ENCODE measurements at places on chromosomes 3 and 15.

- DNase-seq, result no peak
Observed at GRCh38 chr15:80247320-80247719, 4.7 kb downstream of the CTXND1 start.

DNA sequence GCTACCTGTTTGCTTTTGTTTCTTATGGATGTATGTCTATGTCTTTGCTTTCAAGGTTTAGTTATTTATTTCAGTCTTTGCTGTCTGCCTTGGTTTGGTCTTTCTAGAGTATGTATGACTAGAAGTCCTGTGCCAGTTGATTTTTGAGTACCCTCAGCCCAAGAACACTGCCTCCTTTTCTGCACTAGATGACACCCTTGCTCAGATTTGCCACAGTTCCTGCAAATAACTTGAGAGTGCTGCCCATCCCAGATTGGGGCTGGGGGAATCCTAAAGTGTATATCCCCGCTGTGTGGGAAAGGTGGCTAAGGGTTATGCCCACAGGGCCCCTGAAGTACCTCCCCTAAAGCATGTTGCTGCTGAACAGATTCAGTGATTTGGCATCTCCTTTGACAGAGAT lies 32.0 kb downstream of the NLGN1 start:
- DNase-seq, result no peak

DNA sequence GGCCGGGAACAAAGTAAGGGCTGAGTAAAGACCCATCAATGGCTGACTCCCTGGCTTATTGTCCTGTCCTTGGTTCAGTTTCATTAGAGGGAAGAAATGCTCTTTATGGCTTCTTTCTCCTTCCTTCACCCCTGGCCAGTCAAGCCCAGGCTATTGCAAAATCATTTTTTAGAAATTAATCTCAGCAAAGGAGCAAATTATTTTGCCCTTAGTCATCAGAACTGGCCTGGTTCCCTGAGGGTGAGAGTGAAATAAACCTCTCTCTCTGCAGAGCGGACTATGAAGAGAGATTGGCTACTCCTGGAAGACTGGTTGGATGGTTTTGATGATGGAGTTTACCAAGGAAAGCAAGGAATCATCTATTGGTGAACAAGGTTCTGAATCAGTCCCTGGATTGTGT lies 52.7 kb upstream of the OXTR start:
- DNase-seq, result no peak

DNA sequence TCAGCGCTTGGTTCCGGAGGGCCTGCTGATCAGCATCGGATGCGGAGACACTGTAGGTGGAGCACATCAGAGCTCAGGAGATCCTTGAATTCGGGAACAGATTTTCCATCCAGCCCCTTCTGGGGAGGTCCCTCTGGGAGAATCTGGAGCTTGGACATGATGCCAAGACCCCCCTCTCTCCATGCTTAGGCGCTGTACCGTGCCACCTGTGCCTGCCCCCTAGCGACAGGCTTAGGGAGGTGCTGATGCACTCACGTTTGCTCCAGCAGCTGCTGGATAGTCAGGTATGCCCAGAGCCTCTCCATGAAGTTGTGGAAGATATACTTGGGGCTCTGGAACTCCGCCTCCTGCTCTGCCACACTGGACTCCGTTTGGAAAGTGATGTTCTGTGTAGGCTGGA lies 9.7 kb downstream of the ITIH4 start:
- no peak for DNase-seq

- no peak for DNase-seq
Observed at GRCh38 chr3:140467796-140468315, 210.0 kb upstream of the TRIM42 start.

DNA sequence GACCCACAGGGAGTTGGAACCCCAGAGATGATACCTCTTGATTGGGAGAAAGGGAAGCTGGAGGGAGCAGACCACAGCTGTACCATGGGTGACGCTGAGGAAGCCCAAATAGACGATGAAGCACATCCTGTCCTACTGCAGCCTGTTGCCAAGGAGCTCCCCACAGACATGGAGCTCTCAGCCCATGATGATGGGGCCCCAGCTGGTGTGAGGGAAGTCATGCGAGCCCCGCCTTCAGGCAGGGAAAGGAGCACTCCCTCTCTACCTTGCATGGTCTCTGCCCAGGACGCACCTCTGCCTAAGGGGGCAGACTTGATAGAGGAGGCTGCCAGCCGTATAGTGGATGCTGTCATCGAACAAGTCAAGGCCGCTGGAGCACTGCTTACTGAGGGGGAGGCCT lies 201.1 kb downstream of the AKAP13 start:
- DNase-seq, result no peak

GRCh38 chr15:88830016-88830415 lies 26.8 kb downstream of the ACAN start:
- no peak for DNase-seq

GRCh38 chr15:76973906-76974305 lies 21.0 kb upstream of the PSTPIP1 start:
- DNase-seq, result no peak

DNA sequence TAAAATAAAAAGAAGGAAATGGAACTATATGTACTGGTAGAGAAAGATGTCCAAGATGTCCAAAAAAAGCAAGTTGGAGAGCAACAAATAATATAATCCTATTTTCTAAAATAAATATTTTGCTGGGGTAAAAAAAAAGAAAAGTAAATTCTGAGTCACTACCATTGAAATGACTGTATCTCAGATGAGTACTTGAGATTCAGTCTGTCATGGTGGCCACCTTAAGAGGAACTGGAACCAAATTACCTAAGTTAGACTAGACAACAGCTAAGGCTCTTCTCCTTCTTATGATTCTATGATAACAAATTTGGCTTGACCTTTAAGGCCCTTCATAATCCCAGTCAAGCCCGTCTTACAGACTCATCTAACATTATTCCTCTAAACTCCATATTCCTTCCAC lies 270.6 kb upstream of the HES1 start:
- no peak for DNase-seq

DNA sequence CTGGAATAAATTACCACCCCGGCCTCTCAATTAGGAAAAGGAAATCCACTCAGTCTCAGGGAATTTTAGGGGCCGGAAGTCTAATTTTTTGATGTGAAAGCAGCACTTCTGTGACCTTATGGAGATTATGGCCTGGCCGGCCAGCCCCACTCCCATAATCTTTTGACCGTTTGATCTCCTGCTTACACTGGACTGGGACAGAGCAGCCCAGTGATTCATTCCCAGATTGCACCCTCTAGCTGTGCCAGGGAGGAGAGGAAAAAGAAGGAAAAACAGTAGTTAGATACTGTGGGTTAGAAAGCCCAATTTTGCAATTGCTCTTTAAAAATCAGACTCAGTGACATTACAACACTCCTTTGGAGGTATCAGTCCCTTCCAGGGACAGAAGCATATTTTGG lies 32.4 kb downstream of the GJD2 start:
- DNase-seq, result no peak

GRCh38 chr3:185959609-185960521 lies 22.1 kb upstream of the TRA2B start:
- no peak for DNase-seq

DNA sequence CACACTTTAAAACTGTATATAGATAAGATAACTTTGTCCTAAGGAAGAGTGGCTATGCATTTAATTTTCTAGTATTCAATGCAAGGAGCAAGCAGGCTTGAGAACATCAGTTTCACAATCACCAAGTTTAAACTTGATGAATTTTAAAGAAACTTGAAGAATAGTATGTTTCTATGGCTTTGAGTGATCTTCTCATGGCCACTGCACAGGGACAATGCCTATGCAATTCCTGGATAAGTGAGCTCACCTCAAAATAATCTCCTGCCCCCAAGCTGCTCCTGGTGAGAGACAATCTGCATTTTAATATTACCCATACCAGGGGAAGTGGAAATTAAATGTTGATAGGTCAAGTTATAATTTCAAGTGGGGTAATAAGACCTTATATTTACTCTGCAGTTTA lies 376.6 kb upstream of the CBLB start:
- DNase-seq, result no peak

DNA sequence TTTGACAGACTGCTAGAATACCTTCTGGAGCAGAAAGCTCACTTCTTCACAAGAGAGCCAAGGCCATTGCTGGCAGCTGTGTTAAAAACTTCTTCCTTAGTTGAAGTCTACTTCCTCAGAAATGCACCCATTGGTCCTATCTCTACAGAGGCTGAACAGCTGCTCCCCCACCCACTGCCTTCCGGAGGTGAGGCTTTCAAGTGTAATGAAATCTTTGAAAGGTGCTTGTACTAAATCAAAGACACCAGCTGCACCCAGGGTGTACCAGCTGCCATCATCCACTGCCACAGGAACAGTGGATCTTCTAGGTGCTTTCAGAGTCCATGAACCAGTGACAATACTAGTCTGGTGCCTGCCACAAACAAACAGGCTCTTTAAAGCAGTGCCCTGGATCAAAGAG lies 26.4 kb upstream of the HERC1 start:
- peak; percentile 27 for DNase-seq

GRCh38 chr3:8518138-8518537 lies 16.5 kb downstream of the LMCD1 start:
- no peak for DNase-seq

DNA sequence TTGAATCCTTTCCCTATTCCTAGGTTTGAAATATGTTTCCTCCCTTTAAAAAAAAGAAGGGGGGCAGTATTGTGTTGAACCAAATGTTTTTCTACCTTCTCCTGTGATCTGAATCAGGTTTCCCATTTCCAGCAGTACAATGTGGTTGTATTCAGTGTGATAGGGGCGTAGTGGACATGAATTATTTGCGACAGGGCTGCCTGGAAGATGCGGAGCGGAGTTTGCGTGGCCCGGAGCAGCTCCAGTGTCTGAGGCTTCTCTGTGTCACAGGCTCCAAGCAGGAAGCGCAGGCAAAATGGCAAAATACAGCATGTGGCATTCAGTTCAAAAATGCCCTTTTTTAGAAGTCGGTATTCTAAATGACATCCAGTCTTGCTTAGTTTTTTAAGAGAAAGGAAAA lies 154.4 kb downstream of the PGPEP1L start:
- peak; percentile 88 for DNase-seq

DNA sequence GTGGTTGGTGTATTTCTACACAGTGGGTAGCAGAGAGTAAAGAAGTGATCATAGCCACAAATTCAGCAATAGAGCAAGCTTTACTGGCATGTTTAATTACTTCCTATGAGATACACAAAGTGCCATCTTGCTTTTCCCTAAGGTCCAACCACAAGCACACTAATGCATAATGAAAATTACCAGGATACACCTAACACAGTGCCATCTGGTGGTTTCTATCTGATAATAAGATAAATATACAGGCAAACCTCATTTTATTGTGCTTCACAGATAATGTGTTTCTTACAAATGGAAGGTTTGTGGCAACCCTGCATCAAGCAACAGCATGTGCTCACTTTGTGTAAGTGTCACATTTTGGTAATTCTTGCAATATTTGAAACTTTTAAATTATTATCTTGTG lies 223.0 kb downstream of the NSUN3 start:
- no peak for DNase-seq

DNA sequence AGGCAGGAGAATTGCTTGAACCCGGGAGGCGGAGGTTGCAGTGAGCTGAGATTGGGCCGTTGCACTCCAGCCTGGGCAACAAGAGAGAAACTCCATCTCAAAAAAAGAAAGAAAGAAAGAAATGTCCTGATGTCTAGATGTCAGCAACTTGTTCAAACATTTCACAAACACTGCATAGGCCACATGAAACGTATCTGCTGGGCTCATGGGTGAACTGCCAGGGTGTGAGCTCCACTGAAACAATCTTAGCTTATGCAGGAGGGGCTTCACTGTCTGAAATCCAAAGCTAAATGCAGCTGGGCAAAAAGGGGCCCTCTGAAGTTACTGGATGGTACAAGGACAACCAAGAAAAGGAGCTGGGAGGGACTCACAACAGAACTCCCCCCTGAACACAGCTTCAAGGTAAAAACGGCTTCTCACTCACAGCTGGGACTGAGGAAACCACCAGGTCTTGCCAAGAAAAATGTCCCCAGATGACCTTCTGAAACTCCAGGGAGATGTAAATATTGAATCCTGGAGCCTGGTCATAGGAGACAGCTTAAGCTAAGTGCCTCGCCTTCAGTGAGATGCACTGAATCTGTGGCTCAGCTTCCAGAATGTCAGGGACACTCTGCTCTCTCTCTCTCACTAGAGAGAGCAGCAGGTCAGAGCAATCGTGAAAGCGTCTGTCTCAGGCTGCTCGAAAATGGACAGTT lies 31.9 kb downstream of the SEC61A1 start:
- DNase-seq, result no peak

GRCh38 chr15:25903024-25903581 lies 40.0 kb upstream of the ATP10A start:
- no peak for DNase-seq

DNA sequence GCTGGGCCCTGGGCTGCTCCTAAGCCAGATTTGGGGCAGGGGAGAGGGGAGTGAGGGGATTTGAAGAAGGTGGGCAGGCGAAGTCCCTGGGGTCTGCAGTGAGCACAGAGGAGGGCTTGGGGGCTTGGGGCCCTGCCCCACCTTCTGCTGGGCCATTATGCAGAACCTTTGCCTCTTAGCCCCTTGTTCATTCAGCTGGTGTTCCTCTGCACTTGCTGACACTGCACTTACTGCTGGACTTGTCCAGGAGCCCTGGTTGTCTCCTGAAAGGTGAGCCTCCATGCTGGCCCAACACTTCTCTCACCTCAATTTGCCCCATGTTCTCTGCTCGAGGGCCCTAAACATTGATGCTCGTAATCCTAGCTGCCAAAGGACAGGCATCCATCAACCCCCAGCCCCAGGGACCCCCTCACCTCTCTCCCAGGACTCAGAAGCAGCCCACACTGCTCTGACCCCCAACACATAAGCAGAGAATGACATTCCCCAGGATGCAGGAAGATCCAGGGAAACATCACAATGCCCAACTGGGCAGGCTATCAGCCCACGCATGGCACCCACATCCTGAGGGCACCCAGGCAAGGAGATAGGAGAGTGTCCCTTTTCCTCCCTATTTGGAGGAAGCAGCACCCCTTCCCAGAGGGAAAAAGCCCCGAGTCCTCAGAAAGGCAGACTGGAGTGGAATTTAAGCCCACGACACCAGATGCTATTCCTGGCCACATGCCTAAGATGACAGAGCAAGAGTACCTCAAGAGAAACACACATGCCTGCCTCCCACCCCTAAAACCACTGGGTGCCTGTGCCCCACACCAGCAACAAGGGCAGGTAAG lies 76.8 kb downstream of the ADCY5 start:
- no peak for DNase-seq

DNA sequence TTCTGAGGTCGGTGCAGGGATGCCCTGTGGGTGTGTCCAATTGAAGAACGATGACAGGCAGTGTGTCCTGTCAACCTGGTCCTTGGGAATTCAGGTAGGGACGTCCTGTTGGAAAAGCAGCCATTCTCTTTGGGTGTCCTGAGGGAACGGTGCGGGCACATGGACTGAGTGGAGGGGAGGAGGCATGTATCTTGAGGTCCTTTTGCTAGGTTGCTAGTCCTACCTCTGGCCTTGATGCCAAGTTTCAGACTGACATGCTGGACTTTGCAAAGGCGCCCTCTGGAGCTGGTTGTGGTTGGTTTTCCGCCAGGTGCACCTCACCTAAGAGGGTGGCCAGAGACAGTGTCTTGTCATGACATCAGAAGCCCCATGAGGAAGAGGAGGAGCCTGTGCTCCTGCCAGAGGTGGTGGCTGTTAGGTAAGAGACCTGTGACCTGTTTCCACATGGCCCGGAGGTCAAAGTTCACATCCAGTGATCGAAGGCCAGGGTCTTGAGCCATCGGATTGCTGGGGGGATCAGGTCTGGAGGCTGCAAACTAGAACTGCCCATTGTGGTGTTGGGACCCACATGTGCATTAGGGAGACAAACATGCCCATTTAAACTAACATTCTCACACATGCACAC lies 106.3 kb downstream of the SNRPN start:
- no peak for DNase-seq
